ENCODE measurements at places on chromosomes 11 and 22.

GRCh38 chr22:28231441-28231840, 312.4 kb upstream of the PITPNB start:
- DNase-seq, result no peak

DNA sequence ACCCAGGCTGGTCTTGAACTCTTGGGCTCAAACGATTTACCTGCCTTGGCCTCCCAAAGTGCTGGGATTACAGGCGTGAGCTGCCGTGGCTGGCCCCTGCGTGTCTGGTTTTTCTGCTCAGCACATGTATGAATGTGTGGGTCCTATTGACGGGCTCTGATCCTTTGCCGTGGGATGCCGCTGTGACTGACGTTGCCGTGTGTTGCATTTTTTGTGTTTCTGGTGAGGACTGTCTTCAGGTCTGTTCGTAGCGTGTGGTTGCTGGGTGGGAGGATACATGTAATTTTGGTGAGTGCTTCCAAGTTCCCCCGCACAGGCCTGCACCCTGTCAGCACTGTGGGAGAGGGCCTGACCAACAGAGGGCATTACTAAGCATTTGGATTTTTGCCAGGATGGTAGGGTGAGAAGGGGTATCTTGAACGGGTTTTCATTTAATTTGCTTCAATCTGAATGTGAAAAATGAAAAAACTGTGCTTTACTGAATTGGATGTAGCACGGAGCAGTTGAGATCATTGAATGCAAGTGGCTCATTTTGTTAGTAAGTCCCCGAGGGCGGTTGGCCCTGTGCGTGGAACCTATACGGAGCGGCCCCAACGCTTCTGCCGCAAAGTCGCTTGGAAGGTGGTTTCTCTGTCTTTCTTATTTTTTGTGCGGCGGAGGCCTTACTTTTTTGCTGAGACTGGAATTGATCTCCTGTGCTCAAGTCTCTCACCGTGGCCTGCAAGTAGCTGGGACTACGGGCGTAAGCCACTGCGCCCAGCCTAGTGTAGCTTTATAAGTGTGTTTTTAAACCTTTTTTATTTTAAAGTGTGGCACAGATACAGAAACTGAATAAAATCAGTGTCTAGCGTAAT, 8.2 kb downstream of the ZBED4 start:
- DNase-seq, result no peak

- peak; percentile 39 for DNase-seq
Measured at GRCh38 chr22:20464096-20464614, 26.5 kb upstream of the SCARF2 start.

DNA sequence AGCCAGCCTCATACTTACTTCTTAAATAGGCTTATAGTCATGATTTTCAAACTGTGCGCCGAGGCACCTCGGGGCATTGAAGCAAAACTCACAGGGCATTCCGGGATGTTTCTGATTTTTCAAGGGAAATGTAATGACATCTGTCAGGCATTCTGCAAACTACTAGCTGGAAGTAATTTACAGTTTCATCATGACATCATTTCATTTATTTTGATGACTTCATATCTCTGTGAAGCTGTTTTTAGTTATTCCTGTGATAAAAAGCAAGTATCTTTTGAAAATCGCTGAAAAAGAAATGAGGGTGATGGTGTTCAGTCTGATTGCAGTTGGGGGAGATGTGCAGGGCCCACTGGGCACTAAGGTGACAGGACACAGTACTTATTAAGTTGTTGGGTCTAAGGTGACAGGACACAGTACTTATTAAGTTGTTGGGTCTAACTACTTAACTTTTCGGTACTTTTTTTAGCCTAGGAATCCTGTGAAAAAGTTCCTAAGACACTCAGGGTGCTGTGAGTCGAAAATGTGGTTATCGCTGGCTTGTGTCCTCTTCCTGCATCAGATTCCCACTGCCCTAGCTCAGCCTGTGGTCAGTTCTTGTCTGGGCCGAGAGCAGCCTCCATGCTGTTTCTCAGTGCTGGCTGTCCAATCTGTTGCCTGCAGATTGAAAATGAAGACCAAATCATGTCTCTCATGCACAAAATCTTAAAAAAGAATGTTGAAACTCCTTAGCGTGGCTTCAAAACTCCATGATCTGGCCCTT, 42.6 kb downstream of the APLP2 start:
- DNase-seq, result no peak

GRCh38 chr11:22304337-22304961, 33.7 kb upstream of the SLC17A6 start:
- no peak for DNase-seq

GRCh38 chr11:64334764-64335735, 5.0 kb upstream of the CCDC88B start:
- no peak for DNase-seq

DNA sequence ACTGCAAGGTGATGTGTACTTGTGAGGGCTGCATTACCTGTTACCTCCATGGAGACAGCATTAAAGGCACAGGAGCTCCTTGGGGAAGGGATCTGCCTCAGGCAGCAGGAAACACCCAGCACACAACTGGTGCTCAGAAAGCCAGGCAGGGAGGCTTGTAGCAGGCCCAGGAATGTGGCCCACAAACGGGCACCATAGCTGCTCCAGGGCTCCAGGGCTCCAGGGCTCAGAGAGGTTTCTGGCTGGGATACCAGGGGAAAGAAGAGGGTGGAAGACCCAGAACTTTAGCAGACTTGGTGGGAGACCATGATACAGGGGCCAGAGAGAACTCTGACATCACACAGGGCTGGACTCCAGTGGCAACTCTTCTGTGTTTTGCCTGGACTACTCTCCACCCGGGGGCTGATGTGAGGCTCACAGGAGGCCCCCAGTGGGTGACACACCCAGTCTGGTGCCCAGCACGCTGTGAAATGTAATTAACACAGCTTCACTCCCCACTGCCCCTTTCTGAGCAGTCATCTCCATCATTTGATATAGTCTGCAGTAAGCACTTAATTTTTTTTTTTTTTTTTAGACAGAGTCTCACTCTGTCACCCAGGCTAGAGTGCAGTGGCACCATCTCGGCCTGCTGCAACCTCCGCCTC, 14.7 kb upstream of the SULT4A1 start:
- no peak for DNase-seq

GRCh38 chr11:75639762-75640181, 29.1 kb downstream of the MAP6 start:
- DNase-seq, result no peak

DNA sequence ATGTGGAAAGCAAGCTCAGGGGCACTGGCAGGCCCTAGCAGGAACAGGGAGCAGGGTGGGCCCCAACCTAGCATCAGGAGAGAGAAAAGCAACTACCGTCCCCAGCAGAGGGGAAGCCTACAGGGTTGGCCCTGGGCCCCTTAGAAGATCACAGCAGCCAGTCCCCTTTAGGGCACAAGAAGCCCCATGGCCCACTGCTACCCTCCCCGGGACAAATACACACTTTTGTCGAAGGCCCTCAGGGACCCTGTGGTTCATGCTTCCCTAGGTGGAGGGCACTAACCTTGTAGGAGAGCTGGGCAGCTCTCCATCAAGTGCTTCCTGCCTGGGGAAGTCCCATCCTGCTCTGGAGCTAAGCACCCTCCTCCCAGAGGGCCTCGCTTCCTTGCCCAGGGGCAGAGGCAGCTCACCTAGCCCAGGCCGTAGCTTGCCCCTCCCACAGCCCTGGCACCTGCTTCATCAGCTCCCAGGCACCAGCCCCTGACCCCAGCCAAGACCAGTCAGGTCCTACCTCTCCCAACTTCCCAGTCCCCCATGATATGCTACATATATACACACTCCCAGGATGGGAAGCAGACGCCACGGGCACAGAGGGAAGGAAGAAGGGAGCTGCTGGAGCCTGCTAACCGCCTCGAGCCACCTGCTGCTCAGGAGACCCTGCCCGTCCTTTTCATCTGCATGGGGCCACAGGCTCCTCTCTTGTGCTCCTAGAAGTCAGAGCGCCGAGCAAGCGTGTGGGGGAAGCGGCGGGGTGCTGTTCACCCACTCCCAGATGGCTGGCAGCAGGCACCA, 20.1 kb downstream of the SUN2 start:
- no peak for DNase-seq

- DNase-seq, result no peak
Measured at GRCh38 chr11:70068345-70068744, 9.8 kb upstream of the ANO1 start.

DNA sequence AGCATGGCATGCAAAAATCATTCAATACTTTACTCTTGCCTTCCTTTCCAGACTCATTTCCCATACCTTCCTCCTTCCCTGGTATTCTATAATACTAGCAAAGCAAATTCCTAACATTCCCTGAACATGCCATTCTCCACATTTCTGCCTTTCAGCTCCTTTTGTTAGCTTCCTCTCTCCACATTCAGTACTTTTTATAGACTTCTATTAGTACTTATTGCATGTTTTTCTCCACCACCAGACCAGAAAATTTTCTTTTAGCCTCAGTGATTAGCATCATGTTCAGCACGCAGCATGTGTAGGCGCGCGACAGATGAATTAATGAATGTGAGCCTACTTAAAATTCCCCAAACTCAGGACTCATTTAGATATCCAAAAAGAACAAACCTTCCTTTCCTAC, 935.3 kb downstream of the DLG2 start:
- DNase-seq, result no peak

GRCh38 chr11:44585421-44585820, 20.0 kb downstream of the CD82 start:
- no peak for DNase-seq

DNA sequence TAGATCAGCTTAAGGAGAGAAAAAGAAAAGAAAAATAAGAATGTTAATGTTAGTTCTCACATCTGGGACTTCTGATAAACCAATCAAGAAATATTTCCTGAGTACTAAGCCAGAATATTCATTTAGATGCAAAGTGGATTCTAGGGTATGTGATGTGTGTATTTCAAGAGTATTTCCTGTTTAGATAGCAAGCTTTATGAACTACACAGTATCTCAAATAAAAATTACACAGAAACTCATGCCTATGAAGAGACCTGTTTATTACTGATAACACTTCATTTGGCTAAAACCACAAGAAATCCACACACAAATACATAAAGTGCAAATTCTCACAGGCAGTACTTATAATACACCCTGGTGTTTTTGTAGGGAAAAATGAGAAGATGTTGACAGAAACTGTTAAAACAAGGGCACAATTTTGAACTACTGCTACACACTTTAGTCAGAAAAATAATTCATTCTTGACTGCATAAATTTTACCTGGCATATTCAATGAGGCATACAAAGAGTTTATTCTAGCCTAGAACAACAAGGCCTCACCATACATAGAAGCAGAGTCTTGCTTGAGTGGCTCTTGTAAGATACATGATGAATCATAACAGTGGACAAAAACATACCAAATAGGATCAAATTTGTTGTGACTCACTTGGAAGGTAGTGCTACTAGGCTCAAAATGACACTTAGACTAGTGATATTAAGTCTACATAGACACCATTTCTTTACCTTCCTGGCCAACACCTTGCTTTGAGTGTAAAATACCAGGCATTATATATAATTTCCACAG, 18.8 kb upstream of the P4HA3 start:
- no peak for DNase-seq

DNA sequence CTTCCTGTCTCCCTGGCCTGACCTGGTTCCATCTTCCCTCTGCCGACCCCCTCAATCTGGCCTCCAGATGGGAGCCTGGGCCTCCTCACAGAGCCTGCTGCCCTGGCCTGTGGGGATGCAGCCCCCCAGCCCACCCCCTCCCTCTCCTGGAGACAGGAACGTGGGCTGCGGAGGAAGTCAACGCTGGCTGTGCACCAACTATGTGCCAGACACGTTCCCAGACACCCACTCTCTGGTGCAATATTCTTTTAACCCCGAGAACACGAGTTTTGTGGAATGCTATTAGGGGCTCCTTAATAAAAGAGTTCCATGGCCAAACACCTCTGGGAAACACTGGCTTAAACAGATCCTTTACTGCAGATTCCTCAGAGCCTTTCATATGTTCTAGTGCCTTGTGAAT, 15.9 kb downstream of the WNT11 start:
- DNase-seq, result no peak

- no peak for DNase-seq
Measured at GRCh38 chr11:15106201-15106965, 8.3 kb upstream of the INSC start.

DNA sequence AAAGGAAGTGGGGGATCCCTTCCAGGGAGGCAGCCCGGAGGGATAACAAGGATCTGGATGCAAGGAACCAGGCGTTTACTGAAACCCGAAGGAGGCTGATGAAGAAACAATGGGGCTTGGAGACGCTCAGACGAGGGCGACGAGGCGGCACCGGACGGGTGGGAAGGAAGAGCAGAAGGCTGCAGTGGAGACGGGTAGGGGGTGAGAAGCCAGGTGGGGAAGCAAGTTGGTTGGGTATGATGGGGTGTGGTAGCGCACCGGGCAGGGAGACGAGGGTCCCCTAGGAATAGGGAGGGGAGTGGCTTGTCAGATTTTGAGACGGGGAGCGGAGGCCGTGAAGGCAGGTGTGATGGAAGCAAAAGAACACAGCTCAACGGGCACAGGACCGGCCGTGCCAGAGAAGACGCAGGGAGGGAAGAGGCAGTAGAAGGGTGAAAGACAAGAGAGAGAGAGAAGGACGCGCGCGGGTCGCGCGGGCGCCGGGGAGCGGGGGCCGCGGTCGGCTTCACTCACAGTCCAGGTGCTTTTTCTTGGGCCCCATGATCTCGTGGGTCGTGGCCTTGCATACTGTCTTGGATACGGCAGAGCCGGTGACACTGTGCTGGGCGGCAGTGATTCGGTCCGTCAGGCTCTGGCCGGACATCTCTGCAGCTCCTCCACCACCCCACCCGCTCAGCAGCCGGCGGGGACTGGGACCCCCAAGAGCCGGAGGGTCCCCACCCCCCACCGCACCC, 579 bp downstream of the PICALM start:
- DNase-seq, result peak; percentile 16

GRCh38 chr11:108624196-108624925, 30.8 kb upstream of the EXPH5 start:
- no peak for DNase-seq

DNA sequence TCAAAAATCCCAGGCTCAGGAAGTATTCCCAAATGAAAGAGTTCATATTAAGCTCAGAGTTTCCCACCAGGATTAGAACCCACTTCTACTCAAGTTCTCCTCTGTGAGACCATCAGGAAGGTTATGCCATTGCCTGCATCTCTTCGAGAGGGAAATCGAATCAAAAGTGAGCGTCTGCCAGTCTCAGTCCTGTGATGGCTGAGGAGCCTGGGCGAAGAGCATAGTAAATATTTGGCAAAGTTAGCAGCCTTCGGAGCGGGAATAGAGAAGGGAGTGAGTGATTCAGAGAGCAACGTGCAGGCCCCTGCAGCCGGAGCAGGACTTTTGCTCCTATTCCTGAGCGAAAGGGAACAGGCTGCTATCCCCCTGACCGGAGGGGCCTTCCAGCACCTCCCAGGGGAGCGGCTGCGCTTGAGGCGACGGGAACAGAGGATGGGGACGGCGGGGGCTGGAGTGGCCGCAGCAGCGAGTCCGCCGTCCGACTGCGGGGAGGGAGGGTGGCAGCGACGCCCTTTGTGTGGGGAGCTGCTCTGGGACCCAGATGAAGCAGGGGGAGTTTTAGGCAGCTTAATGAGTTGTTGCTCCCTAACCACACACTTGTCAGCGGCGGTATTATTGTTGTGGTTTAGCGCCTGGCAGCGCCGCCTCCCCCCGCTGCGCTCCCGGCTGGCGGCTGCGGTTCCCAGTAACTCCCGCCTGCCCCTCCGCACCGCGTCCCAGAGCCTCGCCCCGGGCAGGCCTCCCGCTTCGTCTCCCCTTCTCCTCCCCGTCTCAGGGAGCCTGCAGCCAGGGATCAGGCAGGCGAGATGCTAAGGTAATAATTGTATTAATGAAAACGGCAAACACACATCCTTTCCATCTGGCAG, 21.7 kb upstream of the NRGN start:
- DNase-seq, result no peak

All from activated CD4-positive, CD25-positive, alpha-beta regulatory T cell treated with anti-CD3 and anti-CD28 coated beads, Interleukin-2, amount 50 U/mL, for 16 hours (primary cell).